Cerebellar cortex (tissue), 1 donor: ENCODE measurements at places on chromosomes 4 and X.

DNA sequence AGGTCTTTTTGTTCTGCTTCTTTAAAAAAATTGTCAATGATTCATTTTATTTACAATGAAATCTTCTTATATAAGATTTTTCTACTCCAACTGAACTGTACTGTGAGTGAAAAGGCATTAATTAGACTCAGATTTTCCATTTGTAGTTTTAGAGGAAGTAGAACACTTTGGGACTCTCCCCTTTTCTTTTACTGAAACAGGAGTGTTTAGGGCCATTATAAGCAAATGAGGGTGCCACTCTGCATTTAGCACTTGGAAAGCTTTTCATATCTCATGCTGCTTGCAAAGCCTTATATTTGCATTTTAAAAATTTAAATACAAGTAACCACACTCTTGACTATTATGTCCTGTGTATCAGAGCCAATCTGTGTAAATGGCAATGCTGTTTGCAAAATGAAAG lies 584.3 kb downstream of the KLHL13 start:
- no peak for DNase-seq

DNA sequence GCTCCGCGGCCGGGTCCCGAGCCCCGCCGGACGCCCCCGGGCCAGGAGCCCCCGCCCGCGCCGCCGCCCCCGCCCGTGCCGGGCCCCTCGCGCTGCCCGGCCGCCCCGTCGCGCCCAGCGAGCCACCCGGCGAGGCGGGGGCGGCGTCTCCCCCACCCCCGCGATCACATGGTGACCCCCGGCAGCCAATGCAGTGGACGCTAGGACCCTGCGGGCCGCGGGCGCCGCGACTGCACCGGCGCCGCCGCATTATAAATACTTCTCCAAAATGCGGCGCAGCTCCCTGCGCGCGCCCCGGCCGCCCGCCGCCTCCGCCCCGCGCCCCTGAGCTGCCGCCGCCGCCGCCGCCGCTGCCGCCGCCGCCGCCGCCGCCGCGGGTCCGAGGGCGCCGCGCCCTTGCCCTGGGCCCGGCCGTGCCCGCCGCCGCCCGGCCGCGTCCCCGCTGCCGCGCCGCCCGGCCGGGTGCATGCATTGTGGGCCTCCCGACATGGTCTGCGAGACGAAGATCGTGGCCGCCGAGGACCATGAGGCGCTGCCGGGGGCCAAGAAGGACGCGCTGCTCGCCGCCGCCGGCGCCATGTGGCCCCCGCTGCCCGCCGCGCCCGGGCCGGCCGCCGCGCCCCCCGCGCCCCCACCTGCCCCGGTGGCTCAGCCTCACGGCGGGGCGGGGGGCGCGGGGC lies at the start of gene NAT8L:
NAT8L (plus strand) TSS at position 282 of the 680 bp plus-strand sequence; CDS start at position 467, 185 bp downstream.
- DNase-seq, result peak; percentile 72

- peak; percentile 75 for DNase-seq
Measured at GRCh38 chrX:74343343-74344279, 39.6 kb downstream of the ZCCHC13 start.

DNA sequence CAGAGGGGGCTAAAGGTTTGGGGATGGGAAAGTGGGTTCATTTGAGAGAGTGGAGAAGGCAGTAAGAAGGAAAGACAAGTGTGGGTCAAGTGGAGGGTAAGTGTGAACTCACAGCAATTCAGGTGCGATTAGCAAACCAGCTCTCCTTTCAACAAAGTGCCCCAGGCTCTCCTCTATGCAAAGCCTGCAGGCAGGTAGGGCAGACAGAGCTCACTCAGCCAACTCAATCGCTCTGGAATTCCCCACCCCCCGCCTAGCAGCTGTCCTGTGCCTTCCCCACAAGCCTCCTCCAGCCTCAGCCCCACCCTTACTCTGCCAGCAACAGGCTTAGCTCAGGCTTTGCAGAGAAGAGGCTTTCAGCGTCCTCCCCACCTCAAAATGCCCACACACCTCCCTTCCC lies 14.8 kb upstream of the MAMLD1 start:
- DNase-seq, result no peak

DNA sequence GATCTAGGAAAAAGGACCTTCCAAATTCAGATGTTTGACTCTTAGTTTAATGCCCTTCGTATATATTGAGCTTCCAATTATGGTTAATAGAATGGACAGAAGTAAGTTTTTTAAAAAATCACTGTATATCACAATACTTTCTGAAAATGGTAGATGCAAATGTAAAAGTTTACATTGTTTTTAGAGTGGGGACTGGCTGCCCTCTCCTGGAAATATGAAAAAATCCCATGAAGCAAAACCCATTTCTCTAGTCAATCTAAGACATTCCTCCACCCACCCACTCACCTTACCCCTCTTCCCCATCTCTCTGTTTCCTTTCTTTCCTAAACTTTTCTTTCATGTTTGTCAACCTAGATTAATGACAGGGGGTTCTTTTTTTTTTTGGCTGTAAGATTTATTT lies 134.5 kb downstream of the ARHGAP6 start:
- no peak for DNase-seq

GRCh38 chr4:120671538-120671937 lies 251.0 kb downstream of the PRDM5 start:
- no peak for DNase-seq
